ENCODE measurements at places on chromosomes 4 and X.

- no peak for DNase-seq
Observed at GRCh38 chrX:139801397-139801813, 93.4 kb upstream of the MCF2 start.

GRCh38 chr4:8029689-8030088, 90.0 kb upstream of the AFAP1 start:
- no peak for DNase-seq

- no peak for DNase-seq
Observed at GRCh38 chr4:41213625-41214135, 662 bp downstream of the APBB2 start.

DNA sequence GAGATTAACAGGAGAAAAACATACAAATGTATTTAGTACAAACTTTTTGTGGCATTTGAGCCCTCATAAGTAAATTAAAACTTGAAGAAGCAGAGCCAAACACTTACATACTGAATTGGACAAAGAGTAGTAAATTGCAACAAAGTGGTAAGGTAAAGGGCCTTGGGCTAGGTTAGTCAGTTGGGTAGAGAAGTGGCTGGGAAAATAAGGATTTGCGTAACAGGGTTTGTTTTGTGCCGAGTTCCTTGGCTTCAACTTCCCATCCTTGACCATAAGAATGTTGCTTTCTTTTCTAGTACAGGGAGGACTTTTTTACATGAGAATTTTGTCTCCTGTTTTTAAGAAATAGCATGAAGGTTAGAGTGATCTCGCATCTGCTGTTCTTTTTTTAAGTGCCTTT, 33.3 kb upstream of the DSPP start:
- DNase-seq: no peak

GRCh38 chr4:7210824-7211223, 18.5 kb downstream of the SORCS2 start:
- no peak for DNase-seq

- DNase-seq: no peak
Observed at GRCh38 chrX:149495573-149496071, 9.5 kb downstream of the IDS start.

GRCh38 chrX:1601768-1602085, 10.3 kb downstream of the AKAP17A start:
- DNase-seq: no peak

GRCh38 chrX:98405376-98405775, 1521.7 kb downstream of the RPA4 start:
- no peak for DNase-seq

DNA sequence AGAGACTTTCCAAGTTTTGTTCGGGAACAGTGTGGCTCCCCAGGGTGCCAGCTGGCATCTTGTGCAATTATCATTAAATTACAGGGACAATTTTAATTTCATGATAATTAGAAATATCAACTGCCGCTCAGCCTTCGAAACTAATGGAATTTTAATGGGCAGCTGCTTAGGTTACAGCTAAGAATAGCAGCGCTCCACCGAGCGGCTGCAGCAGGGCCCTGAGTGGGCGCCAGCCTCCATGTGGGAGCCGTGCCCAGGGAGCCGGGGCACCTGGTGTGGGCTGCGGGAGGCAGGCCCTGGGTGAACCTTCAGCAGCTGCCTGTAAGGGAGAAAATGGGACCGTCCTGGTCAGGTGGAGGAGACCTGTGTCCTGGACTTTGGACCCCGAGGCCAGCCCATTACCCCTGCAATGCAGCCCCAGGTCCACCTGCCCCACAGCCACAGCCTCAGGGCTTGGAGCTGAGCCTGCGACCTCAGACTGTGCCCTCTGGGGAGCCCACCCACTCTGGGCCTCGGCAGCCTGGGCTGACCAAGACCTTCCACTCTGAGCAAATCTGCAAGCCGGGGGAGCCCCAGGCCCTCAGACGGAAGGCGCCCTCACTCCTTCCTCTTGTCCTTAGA, 21.1 kb downstream of the MSANTD1 start:
- no peak for DNase-seq

DNA sequence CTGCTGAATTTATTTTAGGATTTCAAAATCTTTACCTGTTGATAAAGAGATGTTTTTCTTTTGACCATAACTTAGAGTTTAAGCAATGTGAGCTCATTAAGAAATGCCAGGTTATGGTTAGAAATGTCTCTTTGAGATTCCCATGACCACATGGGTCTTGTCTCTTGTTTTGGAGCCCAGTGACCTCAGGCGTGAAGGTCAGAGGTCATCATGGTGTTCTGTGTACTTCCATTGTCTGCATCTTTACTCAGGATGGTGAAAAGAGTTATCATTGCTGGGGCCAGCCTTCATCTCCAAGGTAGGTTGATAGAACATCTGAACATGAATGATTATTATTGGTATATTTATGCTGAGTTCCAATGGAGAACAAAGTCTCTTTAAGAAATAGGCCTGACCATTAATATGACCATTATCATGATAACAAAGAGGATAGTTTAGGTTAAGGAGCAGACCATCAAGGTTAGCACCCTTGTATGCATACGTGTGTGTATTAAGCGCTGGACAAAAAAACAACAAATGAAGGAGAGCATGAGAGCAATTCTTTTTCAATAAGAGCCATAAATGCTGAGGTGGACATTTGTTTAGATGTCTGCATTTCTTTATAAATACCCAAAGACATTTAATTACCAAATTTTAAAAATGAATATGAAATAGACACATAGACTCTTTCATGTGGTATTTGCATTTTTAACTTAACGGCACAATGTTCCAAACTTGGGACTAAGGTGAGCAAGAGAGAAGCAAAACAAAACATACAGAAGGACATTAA, 120.6 kb upstream of the PAQR3 start:
- DNase-seq: no peak

GRCh38 chr4:150211799-150212445, 133.7 kb downstream of the DCLK2 start:
- DNase-seq: no peak

DNA sequence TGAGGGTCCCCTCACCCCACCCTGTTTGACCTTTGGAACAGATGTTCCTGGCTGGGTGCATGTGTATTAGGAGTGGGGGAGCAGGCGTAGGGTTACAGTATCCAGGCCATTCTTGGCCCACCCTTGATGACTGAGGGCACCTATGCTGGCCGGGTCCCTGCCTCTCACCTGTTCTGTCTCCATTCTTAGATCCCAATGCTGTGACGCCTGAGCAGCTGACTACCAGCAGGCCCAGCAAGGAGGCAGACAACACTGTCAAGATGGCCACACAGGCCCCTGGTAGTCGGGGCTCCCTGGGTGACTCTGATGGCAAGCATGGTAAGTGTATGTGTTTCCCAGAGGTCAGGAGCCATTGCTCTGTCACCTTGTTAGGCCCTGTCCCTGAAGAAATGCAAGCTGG, 10.9 kb downstream of the EFNB1 start:
- no peak for DNase-seq

DNA sequence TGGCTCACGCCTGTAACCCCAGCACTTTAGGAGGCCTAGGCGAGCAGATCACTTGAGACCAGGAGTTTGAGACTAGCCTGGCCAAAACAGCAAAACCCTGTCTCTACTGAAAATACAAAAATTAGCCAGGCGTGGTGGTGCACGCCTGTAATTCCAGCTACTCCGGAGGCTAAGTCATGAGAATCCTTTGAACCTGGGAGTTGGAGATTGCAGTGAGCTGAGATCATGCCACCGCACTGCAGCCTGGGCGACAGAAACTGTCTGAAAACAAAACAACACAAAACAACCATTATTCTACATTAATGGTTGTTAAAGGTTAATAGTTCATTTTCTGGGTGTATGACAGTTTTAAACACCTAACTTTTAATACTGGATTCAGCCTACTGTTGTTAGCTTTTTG, 1.6 kb upstream of the SMARCA5 start:
- DNase-seq: no peak

GRCh38 chr4:101911616-101912015, 121.1 kb downstream of the BANK1 start:
- no peak for DNase-seq

DNA sequence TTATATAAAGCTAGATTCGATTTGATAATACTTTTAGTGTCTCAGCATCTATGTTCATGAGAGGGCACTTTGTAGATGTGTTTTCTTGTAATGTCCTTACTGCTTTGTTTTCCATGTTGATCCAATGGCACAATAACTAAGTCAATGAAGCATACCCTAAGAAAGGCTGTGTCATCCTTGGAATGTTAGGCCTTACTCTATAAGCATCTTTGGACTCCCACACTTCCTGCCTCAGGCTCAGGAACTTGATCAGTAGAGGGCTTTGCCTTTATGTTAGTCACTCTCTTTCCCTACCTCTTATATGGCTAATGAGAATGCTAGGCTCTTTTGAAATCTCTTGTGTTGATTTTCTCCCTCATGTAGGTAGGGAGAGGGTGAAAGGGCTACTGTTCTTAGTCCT, 33.2 kb upstream of the EDA2R start:
- DNase-seq: no peak

- no peak for DNase-seq
Observed at GRCh38 chr4:113020966-113021365, 28.5 kb upstream of the ANK2 start.

GRCh38 chrX:153400146-153401132, 711 bp downstream of the PNMA6E start:
- DNase-seq: peak; percentile 59

GRCh38 chr4:1195109-1195671, 22.8 kb upstream of the SPON2 start:
- no peak for DNase-seq

DNA sequence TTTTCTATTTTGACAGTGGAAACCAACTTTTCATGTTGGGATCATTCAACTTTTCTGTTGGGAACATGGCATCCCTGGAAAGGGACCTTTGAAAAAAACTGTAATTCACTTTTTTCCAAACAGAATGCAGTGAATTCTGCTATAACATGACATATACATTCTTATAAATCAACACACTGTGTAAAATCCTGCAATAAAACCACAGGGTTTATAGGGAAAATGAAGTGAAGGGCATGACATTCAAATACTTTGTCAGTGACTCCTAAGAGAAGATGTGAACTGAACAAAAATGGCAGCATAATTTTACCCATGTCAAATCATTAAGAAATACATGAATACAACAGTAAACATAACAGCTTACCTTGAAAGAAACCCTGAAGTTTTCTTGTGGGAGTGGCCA, 264.5 kb upstream of the ANKRD50 start:
- no peak for DNase-seq

DNA sequence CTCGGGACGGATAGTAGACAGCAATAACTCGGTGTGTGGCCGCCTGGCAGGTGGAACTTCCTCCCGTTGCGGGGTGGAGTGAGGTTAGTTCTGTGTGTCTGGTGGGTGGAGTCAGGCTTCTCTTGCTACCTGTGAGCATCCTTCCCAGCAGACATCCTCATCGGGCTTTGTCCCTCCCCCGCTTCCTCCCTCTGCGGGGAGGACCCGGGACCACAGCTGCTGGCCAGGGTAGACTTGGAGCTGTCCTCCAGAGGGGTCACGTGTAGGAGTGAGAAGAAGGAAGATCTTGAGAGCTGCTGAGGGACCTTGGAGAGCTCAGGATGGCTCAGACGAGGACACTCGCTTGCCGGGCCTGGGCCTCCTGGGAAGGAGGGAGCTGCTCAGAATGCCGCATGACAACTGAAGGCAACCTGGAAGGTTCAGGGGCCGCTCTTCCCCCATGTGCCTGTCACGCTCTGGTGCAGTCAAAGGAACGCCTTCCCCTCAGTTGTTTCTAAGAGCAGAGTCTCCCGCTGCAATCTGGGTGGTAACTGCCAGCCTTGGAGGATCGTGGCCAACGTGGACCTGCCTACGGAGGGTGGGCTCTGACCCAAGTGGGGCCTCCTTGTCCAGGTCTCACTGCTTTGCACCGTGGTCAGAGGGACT, 5.7 kb upstream of the MSANTD1 start:
- DNase-seq: peak; percentile 35

GRCh38 chr4:84750960-84751283, 168.0 kb downstream of the CDS1 start:
- DNase-seq: no peak

DNA sequence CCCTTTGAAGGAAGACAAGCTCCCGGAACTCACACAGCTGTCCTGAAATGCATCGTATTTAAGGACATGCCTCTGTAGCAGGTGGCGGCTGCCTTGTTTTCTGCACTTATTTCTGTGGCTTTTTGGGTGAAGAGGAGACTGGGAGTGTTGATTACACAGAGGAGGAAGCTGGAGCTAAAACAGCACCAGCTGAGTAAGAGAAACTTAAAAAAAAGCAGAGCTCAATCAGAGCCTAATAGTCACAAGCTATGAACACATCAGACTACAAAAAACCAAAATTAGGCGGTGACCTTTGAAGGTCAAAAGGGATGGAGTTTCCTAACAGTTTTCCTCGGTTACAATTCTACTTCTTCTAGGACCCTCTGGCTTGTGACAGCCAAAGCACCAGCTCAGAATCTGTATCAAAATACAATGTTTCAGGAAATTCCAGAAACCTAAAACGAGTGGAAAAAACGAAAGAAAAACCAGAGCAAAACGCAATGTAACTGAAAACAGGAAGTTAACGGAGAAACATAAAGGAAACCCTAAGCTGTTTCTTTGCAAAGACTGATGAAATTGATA, 13.5 kb downstream of the PRKX start:
- peak; percentile 52 for DNase-seq

GRCh38 chr4:110231869-110232268, 33.5 kb upstream of the ELOVL6 start:
- DNase-seq: no peak

Data from CD4-positive, alpha-beta T cell treated with Interleukin-6 for 4 hours (primary cell).